ENCODE measurements at places on chromosomes 12 and 14. TPM values are rescaled to one million over a fixed set of nuclear protein-coding genes. Genes with fewer than 3 reads are reported as not detected.
A peak's percentile ranks its signal among the peaks of the same experiment; 100 is the strongest.

The SIX6 gene
- not detected for total RNA-seq

GRCh38 chr12:52461693-52462092 is 9.7 kb upstream of the KRT6B start:
- no peak for DNase-seq

DNA sequence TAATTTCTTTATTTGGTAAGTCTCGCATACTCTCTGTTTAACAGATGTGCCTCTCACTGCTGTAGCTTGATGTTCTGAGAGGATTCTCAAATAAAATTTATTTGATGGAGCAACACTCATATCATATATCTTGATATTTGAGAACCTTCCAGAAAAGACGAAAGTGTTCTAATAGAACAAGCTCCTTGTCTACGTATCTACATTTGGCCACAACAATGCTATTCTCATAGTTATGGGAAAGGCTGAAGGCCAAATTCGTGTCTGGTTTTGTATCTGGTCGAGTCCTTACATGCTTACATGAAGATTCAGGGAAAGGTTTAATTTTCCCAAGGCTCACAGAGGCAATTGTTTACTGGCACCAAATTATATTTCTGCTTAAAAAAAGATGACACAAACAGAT is 186.7 kb upstream of the SLC38A2 start:
- DNase-seq, result peak; percentile 72

GRCh38 chr14:54669721-54670561 is 103.0 kb downstream of the SAMD4A start:
- DNase-seq, result peak; percentile 88

GRCh38 chr12:3278681-3279414 is 201.7 kb downstream of the TSPAN9 start:
- DNase-seq, result peak; percentile 29

Data from GM23248 (cell line).